ENCODE measurements at places on chromosomes 7 and 10.
A peak's percentile ranks its signal among the peaks of the same experiment; 100 is the strongest.

DNA sequence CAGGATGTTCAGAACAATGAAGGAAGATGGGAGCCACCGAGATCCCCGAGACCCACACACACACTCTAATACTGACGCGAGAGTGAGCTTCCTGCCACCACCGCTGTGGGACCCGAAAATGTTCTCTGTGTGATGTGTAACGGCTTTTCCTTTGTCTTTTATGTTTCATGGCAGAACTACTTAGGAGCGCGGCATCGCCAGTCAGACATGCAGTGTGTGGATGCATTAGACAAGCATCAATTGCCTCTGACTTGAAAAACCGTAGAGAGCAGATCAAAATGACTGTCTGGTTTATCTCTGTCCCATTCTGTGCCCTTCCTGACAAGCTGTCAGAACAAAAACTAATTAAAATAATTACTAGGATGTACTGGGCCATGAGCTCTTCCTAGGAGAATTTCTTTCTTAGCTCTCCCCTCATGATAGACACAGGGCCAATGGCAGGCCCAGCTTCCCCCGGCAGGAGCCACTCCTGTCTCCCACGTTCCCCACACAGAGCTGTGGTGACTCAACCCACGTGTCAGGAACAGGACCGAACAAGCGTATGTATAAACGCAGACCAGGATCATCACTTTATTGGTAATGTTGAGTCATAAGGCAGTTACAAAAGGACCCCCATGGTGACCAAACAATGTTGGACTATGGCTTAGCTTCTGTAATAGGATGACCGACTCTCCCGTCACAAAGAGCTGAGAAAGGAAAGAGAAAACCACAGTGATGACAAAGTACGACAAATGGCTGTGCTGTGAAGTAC is 705.0 kb downstream of the PARD3 start:
- DNase-seq: peak; percentile 77

- DNase-seq: no peak
These were observed 23.2 kb downstream of the PILRA start for GRCh38 chr7:100396421-100396982.

DNA sequence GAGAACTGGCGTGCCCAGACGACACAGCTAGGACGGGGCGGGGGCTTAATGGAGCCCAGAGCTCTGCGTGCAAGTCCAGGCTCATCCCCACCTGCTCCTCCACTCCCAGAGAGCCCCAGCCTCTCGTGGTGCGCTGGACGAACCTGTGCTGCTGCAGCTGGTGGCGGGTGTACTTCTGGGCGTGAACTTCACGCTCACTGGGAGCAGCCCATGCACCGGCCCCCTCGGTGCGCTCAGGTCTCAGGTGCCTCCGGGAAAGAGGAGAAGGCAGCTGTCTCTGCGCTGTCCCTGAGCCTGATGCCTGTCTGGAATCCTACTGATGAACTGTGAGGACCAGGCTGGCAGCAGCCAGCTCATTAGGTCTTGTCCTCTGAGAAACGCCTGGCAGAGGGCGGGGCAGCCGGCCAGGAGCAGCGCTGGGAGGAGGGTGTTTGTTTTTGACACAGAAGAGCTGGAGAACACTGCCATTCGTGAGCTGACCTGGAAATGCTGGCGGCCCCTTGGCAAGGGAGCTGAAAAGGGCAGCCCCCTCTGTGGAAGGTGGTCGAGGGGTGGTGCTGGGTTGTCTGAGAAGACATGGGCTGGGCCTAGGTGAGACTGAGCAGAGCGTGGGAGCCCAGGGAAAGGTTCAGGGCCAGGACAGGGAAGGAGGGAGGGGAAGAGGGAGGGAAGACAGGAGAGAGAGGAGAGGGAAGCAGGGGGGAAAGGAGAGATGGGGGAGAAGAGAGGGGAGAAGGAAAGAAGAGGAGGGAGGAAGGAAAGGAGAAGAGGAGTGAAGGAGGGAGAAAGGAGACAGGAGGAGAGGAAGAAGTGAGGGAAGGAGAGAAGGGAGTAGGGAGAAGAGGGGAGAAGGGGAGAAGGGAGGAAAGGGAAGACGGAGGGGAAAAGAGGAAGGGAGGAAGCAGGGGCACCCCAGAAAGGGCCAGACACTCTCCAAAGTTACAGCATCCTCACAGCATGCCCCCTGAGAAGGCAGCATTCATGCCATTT is 53.5 kb upstream of the TNS3 start:
- no peak for DNase-seq

GRCh38 chr10:78852466-78853240 is 216.1 kb upstream of the ZMIZ1 start:
- no peak for DNase-seq

DNA sequence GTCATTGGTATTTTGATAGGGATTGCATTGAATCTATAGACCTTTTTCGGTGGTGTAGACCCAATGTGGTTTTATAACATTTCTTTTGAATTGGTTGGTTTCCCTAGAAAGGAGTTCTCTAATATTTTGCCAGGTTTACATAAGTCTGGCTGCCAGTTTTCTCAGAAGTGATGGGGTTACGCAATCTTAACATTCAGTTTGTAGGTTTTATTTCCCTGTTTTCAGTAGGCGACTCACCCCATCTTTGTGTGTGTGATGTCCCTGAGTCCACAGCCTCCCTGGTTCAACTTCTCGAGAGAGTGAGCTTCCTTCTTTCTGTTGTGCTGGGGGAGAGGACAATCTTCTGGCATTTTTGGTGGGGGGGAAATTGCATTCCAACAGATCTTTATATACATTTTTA is 9.6 kb upstream of the KIF5B start:
- DNase-seq: peak; percentile 78

DNA sequence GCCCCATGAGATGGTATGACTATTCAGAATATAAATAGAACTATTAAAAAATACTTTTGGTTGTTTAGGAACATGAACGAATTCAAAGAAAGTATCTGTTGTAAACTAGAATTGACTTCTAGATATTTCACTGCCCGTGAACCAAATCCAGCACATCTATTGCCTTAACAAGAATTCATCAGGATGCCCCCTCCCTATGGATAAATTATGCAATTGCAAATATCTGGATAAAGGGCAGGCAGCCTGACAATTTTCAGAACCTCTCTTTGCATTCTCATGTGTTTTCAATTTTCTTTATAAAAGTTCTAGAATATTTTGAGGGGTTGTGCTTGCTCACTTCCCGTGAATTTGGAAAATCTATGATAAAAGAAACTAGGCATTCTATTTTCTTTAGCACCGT is 822.1 kb upstream of the SORCS1 start:
- peak; percentile 37 for DNase-seq

DNA sequence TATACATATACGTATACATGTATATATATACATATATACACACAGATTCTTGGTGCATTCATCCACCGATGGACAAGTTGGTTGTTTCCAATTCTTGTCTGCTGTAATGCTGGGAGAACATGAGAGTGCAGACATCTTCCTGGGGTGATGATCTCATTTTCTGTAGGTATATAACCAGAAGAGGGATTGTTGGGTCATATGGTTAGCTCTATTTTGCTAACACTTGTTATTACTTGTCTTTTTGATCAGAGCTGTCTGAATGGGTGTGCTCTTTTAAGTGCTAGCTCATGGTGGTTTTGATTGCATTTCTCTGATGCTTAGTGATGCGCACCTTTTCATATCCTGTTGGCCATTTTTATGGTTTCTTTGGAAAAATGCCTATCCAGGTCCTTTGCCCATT is 106.4 kb downstream of the TAX1BP1 start:
- DNase-seq: no peak

DNA sequence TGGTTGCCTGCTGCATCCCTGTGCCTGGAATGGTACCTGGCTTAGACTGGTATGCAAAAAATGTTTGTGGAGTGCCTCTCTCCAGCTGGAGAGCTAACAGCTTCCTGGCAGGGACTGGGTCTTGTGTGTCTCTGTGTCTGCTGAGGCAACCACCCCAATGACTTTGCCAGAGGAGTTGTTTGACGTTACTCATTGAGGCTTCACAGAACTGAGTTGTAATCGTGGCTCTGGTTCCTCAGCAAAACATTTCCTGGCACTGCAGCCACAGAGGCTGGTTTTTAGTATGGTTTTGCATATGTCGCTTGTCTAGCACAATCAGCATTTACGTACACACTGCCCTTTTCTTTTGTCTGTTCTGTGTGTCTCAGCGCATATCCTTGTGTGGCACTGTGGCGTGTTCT is 7.5 kb downstream of the ZNF282 start:
- DNase-seq: no peak

DNA sequence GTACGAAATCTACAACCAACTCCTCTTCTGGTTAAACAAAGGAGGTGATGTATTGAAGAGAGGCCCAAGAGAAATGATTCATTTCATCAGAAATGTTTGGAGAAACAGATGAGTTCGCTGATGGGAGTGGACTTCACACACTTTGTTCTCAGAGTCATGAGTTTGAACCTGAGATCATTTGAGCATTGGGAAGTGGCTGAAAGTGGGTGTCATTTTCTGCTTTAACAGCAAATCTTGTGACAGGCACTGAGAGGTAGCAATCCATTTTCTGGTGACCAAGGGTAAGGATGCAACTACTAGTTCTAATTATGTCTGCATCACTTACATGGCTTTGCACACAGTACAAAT is 51.4 kb downstream of the RBM20 start:
- no peak for DNase-seq

GRCh38 chr7:27739301-27739908 is 557 bp upstream of the TAX1BP1 start:
- no peak for DNase-seq

GRCh38 chr7:99791667-99792369 is 7.8 kb upstream of the CYP3A4 start:
- no peak for DNase-seq

GRCh38 chr10:114042895-114043531 is 653 bp upstream of the ADRB1 start:
- DNase-seq: peak; percentile 21

DNA sequence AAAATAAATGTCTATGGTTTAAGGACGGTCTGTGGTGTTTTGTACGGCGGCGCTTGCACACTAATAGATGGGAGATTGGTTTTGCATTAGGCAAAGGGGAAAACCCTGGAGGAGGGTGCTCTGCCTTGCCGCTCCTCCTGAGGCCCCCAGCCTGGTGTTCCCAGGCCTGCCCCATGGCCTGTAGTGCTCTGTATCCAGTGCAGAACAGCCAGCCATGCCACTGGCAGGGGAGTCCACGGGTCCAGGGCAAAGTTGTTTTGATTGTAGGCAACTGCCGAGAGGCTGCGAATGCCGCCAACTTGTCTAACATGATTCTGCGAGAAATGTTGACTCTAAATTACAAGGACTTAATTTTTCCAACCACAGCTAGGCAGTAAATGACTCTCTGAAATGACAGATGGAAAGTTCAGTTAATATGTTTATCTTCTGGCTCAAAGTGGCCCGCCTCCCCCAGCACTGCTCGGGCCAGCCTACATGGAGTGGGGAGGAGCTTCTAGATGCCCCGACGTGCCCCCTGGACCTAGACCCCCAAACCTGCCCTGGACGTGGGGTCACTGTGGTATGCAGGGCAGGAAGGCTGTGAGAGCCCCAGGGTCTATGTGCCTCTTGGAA is 104.6 kb upstream of the GDF10 start:
- no peak for DNase-seq

Data from fibroblast of skin of abdomen (primary cell).